ENCODE measurements at places on chromosomes 1 and 21.

GRCh38 chr1:212182579-212182978, 102.6 kb upstream of the PPP2R5A start:
- DNase-seq: no peak

DNA sequence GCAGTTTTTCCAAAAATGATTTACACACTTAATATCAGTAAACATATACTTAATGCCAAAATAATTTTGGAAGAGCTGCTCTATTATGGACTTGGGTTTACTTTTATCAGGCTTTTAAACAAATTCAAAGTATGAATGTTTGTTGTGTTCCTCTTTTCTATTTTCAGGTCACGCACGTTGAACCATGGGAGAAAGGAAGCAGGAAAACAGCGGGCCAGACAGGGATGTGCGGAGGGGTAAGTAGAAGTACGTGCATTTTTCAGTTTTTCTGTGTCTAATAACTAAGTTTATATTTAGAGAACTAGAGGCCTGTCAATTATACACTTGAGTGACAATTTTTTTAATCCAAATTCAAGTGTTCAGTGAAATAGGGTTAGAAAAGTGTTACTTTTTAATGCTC, 3.4 kb downstream of the PRPF38B start:
- DNase-seq: no peak

- no peak for DNase-seq
These were observed 18.7 kb downstream of the WNT2B start for GRCh38 chr1:112527266-112528010.

DNA sequence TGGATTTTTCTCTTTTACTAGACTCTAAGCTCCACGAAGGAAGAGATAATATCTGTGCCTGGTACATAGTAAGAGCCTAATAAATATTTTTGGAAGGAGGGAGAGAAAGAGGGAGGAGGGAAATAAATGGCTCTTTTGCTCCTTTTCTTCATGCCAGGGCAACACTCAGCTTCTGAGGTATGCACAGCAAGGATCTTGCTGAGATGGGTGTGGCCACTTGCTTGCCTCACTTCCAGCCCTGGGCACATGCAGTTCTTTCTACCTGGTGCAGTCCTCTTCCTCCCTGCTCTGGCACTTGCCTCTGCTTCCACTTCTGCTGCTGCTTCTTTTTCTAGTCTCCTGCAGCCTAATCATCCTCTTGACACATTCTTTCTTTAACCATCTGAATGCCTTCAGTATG, 148.1 kb downstream of the FGGY start:
- no peak for DNase-seq

DNA sequence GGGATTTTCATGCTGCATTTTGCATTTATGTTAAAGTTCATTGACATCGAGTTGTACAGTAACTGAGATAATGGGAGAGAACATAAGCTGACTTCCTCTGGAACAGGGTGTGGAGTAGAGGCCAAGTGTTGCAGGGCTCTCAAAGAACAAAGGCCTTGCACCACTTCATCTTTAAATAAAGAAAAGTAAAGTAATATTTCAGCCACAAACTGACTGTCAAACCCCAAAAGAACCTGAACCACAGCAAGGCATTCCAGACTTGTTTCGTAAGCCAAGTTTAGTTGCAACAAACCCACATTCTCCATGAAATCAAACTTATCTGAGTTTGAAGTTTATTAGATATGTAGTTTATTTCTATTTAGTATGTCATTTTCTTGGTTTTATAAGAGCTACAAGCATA, 19.1 kb upstream of the HMGCS2 start:
- no peak for DNase-seq
